ENCODE measurements at places on chromosomes 11 and 22.
A peak's percentile ranks its signal among the peaks of the same experiment; 100 is the strongest.

DNA sequence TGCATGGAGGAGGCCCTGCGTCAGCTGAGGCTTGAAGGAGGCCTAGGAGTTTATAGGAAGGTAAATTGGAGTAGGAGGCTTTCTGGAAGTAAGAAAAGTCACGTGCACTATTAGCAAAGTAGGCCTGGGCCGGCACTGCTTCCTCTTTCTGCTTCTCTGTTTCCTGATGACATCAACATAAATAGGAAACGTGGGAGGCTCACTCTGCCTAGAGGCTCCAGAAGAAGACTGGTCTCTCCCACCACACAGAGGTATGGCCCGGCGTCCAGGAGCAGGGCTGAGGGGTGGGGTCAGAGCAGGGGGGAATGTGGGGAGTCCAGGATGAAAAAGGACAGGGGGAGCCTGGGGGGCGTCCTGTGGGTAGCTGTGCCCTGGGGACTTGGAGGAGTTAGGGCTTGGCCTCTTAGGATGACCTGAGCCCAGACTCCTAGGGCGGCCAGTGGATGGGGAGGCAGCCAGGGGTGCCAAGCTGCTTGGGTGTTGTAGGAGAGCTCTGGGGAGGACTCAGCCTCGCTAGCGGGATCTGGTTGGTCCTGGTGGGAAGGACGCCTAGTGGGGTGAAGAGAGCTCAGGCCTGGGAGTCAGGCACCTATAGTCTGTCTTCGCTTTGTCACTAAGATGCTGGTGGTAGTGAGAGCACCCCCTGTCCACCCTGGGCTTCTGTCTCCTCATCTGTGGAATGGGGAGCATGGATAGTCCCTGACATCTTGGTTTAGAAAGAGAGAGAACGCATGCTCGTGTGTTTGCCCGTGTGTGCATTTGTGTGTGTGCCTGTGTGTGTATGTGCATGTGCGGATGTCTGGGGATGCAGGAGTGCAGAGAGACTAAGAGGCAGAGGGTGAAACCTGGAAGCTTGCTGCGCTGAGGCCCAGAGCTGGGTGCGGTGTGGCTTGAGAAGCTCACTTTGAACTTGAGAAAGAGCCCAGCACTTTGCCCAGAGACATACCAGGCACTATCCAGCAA, at the start of gene CSF2RB:
CSF2RB (plus strand) TSS at position 202 of the 963 bp plus-strand sequence. CDS start 8,580 bp downstream, outside the sequence.
- DNase-seq = no peak

- no peak for DNase-seq
Observed at GRCh38 chr22:47161631-47162030, 399.2 kb downstream of the TBC1D22A start.

DNA sequence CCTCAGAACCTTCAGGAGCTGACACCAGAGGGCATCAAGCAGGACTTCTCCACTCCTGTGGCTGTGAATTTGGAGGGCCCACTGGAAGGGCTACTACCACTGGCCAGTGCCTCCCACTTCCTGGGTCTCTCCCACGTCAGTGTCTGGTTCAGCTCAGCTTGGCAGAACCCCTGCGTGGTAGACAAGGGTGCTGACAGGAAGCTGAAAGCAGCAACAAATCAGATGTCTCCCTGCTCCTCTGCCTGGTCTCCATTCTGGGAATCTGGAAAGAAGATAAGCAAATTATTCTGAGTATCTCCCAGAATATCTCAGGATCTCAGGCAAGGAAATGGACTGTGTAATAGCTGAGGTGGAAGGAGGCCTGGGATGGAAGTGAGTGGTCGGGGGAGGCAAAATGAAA, 61.5 kb downstream of the TMPRSS5 start:
- DNase-seq = no peak

DNA sequence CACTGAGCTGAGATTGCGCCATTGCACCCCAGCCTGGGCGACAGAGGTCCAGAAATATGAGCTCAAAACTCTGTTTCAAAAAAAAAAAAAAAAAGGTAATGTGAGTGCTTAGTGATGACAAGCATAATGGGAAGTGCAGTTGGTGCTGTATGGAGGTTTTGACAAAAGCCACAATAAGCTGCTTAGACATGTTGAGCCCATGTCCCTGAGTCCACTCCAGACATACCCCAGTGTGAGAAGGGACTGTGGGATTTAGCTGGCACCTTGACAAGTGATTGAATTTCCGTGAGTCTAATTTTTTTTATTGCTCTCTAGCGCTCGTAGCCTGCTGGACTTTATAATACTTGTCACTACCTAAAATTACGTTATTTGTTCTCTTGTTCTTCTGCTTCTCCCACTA, 15.1 kb upstream of the LGR4 start:
- no peak for DNase-seq

DNA sequence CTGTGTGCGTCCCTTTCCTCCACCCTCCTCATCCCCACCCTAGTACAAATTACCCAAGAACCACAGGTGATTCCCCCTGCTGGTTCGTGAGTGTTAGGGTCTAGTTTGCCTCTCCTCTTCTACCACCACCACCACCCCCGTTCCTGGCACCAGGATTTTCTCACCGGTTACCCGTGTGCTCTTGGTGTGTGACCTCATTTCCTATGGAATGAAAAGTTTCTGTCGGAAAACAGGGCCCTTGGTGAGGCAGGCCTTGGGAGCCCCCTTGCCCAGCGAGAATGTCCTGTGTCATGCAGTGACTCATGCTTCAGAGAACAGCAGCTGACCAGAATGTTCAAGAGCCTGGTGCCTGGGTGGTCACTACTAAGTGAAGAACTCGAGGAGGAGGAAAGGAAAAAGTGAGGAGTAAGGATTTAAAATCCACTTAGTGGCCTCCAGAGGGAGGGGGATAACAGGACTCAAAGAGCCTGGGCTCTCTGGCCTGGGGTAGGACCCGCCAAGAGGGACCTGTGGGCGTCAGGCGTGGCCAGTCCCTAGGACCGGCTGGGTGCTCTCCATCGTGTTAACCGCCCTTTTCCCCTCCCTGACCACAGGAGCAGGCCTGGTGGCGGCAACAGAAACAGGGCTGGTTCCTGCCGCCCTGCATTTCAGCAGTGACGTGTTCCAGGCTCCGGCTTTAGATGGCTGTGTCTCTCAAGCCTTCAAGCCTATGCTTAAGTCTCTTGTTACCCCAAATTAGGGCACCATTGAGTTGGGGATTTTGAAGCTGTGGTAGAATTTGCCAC, 30.2 kb downstream of the C22orf31 start:
- peak; percentile 91 for DNase-seq

DNA sequence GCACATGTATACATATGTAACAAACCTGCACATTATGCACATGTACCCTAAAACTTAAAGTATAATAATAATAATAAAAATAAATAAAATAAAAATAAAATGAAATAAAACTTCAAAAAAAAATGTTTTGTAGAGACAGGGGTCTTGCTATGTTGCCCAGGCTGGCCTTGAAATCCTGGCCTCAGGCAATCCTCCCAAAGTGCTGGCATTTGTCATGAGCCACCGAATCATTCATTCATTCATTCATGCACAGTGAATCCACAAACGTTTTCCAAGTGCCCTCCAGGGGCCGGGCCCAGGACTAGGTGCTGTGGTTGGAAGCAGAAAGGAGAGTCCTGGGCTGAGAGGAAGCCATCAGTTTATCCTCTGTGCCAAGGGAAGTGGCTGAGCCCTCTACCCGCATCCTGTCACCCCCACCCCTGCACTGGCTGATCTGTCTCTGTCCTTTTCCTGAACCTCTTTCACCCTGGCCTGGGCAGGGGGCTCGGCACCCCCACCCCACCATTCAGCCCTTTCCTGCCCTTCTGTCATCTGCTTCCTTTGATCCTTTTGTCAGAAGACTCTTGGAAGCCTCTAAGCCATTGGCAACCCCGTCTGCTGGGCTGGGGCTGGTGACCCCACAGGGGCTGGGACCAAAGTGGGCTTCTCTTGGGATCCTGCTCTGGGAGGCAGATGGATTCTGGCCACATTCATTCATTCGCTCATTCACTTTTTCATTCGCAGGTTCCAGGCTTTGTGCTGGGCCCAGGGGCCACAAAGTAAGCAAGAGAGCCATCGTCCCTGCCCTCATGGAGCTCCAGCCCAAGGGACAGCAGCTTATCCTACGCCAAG, 84.3 kb downstream of the IGLL1 start:
- no peak for DNase-seq

GRCh38 chr11:83449338-83449913, 163.3 kb upstream of the CCDC90B start:
- no peak for DNase-seq

- DNase-seq = no peak
Observed at GRCh38 chr22:23270212-23270733, 90.0 kb downstream of the BCR start.

- peak; percentile 52 for DNase-seq
Observed at GRCh38 chr11:16881074-16881709, 133.0 kb downstream of the PLEKHA7 start.

DNA sequence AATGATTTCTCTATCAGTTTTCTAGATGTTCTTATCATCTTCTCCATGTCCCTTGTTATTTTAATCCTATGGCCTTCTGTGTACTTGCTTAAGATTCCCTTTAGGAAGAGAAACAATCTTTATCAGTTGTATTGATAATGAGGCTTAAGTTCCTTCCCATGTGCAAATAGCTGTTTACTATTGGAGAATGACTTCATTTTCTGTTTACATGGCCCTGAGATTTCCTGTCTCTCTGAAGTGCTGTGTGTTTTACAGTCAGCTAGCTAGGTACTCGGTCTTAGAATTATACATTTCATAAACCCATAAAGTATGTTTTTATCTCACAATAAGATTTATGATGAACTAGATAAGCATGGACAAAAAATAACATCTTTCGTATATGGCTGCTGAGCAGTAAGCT, 67.5 kb upstream of the CCDC179 start:
- no peak for DNase-seq

DNA sequence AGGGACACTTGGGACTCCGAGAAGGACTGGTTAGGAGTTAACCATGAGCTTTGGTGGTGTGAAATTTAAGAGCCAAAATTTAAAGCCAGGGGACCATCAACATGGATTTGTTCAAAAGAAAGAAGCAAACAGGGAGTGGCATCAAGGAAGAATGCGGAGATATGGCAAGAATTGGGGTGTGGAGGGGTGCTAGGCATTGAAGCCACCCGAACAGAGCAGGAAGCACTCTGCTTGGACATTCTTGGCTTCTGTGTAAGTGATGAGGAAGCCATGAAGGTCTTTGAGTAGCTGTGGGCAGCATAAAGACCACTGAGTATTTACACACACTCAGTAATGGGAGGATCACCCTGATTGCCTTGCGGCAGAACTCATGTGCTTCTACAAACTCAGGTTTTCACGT, 27.2 kb upstream of the PAMR1 start:
- DNase-seq = no peak

DNA sequence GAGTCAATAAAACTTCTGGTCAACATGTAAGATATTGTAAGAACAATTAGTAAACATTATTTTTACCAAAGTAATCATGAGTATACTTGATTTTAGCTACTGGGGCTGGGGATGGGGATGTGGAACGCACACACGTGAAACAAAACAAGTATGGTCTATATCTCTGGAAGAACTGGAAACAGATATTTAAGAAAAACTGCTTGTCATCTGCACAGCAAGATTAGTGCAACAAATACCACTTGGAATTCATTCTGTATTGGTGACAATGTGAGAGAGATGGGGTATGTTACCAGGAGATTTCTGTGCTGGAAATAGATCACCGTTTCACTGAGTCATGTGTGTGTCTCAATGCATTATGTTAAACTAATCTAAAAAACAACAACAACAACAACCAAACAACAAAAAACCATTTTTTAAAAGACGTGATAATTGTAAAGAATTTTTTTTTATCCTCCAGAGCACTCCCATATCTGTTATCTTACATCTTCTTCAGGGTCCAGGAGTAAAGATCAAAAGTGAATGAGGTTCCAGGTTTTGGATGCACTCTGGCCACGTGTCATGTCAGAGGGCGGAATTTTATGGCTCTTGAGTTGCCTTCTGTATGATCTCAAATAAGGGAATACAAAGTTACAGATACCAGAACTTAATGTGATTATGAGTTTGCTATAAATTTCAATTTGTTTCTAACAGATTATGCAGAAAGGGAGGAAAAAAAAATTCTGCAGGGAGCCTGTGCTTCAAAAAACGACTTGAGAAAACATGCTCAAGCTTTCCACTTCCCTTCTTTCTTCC, 153.0 kb downstream of the BBOX1 start:
- no peak for DNase-seq

DNA sequence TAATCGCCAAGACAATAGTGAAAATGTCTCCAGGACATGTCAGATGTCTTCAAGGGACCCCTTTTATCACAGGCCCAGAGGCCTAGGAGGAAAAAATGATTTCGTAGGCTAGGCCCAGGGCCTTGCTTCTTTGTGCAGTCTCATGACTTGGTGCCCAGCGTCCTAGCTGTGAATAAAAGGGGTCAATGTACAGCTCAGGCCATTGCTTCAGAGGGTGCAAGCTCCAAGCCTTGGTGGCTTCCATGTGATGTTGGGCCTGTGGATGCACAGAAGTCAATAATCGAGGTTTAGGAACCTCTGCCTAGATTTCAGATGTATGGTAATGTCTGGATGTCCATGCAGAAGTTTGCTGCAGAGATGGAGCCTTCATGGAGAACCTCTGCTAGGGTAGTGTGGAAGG, 20.7 kb upstream of the MTMR2 start:
- no peak for DNase-seq

DNA sequence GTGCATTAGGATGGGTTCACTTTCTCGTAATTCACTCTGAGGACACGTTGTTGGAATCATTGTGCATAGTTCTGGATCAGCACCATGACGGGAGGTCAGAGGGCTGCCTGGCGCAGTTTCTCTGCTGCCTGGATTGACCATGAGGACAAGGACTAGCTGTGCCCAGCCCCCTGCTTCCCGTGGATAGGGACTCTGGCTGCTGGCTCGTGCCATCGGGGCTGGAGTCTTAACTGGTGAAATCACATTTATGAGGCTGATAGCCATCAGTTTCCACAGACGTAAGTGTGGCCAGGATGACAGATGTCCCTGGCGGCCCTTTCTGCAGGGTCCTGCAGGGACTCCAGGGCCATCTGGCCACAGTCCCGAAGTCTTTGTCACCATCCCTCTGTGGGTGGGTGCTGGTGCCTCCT, 24.1 kb upstream of the GRAMD4 start:
- no peak for DNase-seq

DNA sequence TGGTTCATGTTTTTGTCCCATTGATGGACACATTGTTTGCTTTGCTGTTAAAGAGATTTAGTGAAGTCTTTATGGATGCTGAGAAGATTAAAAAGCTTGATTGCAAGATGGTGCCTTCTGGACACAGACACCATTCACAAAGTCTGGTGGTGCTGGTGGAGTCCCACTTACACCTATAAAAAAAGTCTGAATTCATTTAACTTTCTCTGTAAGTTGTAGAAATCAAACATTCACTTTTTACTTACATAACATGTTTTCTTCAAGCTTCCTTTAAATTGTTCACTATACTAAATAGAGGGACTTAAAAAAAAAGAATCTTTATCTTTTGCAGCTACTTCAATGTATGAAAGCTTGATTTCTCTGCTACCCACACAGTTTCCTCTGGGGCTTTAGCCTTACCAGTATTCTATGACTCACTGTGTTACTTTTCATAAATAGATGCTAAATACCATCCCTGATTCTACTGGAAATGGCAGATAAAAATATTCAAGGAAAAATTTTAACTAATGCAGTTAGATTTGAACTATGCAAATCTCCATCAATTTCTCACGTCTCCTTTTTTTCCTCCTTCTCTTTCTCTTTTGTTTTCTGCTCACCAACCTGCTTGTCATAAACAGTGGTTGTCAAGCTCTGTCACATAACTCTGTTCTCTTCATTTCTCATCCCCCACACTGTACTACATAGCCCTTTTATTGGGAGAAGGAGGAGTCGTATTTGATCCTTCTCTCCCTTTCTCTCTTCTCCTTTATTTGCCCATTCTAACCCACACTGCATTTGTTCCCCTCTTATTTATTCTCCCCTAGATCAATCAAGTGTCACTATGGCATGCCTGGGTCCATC, 89.7 kb downstream of the FAM76B start:
- no peak for DNase-seq

- peak; percentile 29 for DNase-seq
Observed at GRCh38 chr22:41862530-41863266, 29.8 kb downstream of the SREBF2 start.

Measured in AG08396 (cell line).